Pulmonary artery endothelial cell (primary cell): ENCODE measurements at places on chromosomes 1 and 21. TPM values are rescaled to one million over a fixed set of nuclear protein-coding genes. Genes with fewer than 3 reads are reported as not detected.

The PLEKHA6 gene
- total RNA-seq, result 5.7 and 6.8 TPM in 2 replicates

The PCBP3 gene
- total RNA-seq, result 0.13 and 0.14 TPM in 2 replicates

The SPATC1L gene
- total RNA-seq, result 6.9 and 7.5 TPM in 2 replicates

The JTB gene
- 97.2 and 145 TPM in 2 replicates for total RNA-seq

The FCRL4 gene
- not detected in 2 replicates for total RNA-seq
